Activated CD8-positive, alpha-beta memory T cell treated with anti-CD3 and anti-CD28 coated beads for 4 hours (primary cell): ENCODE measurements at places on chromosomes 1 and 21.

DNA sequence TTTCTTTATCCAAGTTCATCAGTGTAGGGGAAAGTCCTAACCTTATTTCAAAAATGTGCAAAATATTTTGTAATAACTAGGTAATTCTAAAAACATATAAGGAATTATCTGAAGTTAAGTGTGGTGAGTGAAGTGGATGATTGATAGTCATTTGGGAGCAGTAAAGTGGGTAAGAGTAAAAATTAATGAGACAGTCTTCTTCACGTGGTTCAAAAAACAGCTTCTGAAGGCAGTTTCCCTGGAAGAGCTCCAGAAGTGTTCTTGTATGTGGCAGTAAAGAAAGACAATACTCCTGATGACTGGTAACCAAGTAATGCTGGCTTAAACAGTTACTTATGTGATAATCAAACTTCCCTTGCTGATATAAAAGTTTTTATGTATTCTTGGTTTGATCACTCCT, 50.3 kb downstream of the LEPR start:
- DNase-seq, result no peak

DNA sequence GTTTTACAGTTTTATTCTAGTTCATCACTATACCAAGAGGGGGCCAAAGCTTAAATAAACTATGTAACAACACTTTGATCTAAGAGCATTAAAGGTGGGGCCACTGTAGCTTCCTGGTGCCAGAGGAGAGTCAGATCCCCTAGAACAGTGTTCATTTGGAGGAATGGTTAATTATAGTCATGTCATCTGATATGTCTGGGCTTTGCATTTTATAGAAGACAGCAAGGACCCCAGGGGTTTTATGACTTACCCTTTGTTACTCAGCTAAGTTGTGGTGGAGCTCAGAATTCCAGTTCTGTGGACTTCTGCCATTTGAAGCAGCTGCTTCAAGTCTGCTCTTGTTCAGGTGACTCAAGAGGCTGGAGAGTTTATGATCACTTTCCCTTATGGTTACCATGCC, 16.7 kb downstream of the KDM4A start:
- DNase-seq, result no peak

- no peak for DNase-seq
These were observed 34.2 kb downstream of the MATN1 start for GRCh38 chr1:30688920-30689794.

- DNase-seq, result peak; percentile 82
These were observed 24.1 kb upstream of the ALDH4A1 start for GRCh38 chr1:18926315-18927081.
